RPMI7951 (cell line): ENCODE measurements at places on chromosomes 3 and 15. TPM values are rescaled to one million over a fixed set of nuclear protein-coding genes. Genes with fewer than 3 reads are reported as not detected.
A peak's percentile ranks its signal among the peaks of the same experiment; 100 is the strongest.

DNA sequence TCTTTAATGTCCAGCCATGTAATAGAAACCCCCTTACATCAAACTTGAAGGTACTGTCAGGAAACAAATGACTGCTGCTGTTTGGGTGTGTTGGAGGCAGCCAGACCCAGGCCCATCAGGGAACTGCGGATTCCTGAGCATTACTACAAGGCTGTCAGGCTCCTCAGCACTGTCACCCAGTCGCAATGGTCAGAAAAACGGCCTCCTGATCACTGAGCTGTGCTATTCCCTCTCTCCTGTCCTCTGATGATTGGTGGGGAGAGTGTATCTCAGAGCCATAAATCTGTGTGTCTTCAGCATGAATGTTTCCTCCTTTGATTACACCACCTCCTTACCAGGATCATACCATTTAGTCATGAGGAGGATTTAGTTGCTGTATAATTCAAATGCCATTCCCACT lies 135.2 kb upstream of the GADL1 start:
- DNase-seq, result no peak

- DNase-seq, result no peak
Measured at GRCh38 chr15:75059607-75060006, 36.2 kb downstream of the PPCDC start.

- no peak for DNase-seq
Measured at GRCh38 chr15:53566912-53567311, 192.6 kb downstream of the WDR72 start.

- DNase-seq, result no peak
Measured at GRCh38 chr3:196688349-196688748, 23.7 kb downstream of the CEP19 start.

GOLIM4 gene
- total RNA-seq, result 57.0 and 63.3 TPM in 2 replicates

DNA sequence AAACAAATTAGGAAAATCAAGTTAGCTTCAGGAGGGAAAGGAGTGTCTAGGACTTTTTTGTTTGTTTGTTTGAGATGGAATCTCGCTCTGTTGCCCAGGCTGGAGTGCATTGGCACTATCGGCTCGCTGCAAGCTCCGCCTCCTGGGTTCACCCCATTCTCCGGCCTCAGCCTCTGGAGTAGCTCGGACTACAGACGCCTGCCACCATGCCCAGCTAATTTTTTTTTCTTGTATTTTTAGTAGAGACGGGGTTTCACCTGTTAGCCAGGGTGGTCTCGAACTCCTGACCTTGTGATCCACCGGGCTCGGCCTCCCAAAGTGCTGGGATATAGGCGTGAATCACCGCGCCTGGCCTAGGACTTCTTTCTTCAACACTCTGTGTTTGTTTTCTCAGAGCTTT lies 171.1 kb downstream of the NLGN1 start:
- no peak for DNase-seq

SI gene
- not detected in 2 replicates for total RNA-seq

KNG1 gene
- total RNA-seq, result not detected in 2 replicates

- peak; percentile 100 for DNase-seq
Measured at GRCh38 chr15:84911879-84912660, 27.6 kb downstream of the SLC28A1 start.

DNA sequence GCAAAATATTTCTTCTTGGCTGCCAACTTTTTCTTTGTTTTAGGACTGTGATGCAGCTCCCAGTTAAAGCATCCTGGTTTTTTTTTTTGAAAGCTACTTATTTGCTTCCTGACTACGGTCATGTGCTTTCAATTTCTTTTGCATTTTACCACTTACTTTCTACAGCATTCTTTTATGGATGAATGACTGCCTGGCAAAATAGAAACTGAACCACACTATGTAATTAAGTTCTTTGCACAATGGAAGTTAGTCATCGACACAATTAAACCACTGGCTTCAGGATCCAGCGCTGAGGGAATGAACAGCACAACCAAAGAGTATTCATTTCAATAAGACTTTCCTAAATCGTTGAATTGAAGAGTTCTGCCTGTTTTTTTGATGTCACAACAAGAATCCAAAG lies 82.2 kb upstream of the EPHA3 start:
- DNase-seq, result peak; percentile 36

SERINC4 gene
- total RNA-seq, result not detected in 2 replicates

DNA sequence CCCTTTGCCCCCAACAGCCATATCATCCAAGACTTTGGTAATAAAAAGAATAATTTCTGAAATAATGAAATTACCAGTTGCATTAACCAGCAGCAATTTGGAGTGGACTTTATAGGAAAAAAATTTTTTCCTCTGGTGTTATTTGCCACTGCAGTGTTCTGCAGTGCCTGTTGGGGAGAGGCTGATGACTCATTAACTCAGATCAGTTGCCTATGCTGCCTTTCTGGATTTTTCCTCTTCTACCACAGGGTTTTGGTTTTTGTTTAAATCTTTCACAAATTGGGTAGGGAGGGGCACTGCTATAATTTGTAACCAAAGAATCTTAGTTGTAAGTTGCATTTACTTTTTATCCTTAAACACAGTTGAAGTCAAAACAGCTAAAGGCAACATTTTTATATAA lies 22.7 kb downstream of the ATP6V1A start:
- peak; percentile 60 for DNase-seq

GRCh38 chr15:37518436-37518835 lies 416.0 kb upstream of the TMCO5A start:
- no peak for DNase-seq

LAMB2 gene
- total RNA-seq, result 209 and 244 TPM in 2 replicates

ISLR2 gene
- 0.72 and 1.8 TPM in 2 replicates for total RNA-seq

DNA sequence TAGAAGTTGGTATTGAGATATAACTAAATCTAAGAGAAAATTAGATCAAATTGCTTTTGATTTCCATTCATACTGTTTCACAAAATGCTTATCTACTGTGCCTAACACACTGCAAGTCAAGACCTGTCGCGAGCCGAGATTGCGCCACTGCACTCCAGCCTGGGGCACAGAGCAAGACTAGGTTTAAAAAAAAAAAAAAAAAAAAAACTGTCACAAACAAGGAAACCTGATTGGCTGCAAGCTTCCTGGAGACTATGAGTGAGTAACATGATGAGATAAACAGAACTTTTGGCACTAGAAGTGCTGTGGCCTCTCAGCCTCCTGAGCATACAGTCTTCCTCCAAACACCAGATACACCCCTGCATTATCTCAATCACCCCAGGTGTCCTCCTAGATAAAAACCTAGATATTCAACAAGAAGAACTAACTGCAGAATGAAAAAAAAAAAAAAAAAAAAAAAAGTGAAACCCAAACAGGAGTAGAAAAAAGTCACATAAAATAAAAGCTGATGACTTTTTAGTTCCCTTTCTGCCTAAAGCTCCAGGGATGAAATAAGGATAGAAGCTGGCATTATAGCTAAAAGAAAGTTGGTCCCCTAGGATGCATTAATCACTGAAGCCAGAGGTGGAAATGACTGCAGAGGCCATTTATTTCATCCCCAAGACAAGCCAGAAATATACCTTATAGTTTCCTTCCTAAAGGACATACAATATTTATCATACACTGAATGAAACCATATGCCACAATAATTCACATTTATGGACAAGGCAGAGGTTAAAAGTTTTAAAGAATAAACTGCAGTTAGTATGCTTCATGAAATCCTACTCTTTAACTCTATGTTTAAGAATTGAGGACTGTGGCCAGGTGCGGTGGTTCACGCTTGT lies 82.4 kb downstream of the P3H2 start:
- peak; percentile 91 for DNase-seq

DNA sequence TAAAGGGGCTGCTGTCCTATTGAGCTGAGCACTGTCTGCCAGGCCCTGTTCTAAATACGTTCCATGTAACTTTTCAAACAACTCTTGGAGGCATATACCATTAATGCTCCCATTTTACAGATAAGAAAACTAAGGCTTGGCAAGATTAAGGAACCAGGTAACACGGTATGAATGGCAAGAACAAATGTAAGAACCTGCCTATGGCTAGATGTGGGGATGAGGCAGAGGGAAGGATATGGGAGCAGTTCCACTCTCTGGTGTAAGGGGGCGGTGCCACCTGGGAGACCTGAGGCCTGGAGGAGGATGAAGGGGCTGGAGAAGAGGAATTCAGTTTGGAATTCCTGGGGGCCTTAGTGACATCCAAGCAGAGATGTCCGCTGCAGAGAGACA lies 3.8 kb upstream of the LMAN1L start:
- no peak for DNase-seq

CCDC39 gene
- not detected in 2 replicates for total RNA-seq

PODXL2 gene
- 5.9 and 6.9 TPM in 2 replicates for total RNA-seq

C2CD4A gene
- not detected in 2 replicates for total RNA-seq

- no peak for DNase-seq
Measured at GRCh38 chr3:41126472-41126871, 72.8 kb upstream of the CTNNB1 start.
